ENCODE measurements at places on chromosomes 1 and 21.
A peak's percentile ranks its signal among the peaks of the same experiment; 100 is the strongest.

GRCh38 chr1:30852026-30852425 lies 56.5 kb downstream of the SDC3 start:
- no peak for DNase-seq

DNA sequence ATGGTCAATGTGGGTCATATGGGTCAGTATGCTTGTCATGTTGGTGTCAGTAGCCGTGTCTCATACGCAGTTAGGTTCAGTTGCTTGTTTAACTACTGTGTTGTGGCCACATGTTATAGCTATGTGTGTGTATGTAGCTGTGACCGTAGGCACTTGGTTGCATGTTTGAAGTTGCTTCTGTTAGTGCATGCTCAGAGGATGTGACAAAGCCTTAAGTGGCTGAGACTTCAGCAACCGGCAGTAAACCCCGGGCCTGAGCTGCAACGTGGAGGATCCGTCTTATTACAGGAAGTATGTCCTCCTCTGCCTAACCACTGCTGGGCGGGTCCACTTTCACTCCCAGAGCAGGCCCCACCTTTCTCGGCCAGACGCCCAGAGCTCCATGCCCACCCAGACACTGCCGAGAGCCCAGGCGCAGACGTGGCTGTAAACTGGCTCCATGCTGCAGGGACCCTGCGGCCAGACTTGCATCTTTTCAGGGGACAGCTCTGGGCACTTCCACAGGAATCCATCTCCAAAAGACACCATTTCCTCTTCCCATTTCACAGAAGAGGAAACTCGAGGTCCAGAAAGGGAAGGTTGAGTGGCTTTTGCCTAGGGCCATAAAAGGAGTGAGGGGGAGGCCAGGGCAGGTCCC lies 2.2 kb downstream of the TCEA3 start:
- no peak for DNase-seq

DNA sequence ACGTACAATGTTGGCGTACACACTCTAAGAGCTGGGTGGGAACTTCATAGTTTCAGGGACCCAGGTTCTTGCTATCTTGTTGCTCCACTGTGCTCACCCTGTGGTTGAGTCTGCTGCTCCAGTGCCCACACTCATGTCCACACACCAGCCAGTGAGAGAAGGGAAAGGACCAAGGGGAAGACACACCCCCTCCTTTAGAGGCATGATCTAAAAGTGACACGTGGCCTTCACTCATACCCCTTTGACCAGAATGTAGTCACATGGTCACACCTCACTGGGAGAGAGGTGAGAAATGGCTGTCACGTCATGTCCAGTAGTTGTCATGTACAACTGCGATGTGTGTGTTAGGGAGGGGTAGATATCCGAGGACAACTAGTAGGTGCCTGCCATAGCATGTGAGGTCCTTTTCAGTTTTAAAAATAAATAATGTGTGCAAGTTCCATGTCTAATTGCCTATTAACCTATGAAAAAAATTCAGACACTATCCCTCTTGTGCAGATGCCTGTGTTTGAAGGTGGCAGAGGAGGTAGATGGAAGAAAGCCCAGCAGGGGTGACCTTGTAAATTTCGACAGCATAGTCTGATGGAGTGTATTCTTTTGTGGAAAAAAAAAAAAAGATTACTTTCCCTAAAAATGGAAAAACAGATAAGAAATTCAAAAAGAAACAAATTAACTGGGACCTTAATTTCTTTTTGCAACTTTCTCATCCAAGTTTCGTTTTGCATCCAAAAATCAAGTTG lies 149.6 kb downstream of the C1orf21 start:
- no peak for DNase-seq

- DNase-seq, result no peak
Measured at GRCh38 chr1:243596431-243597062, 253.5 kb downstream of the AKT3 start.

GRCh38 chr1:76595024-76595423 lies 272.3 kb upstream of the ST6GALNAC5 start:
- no peak for DNase-seq

DNA sequence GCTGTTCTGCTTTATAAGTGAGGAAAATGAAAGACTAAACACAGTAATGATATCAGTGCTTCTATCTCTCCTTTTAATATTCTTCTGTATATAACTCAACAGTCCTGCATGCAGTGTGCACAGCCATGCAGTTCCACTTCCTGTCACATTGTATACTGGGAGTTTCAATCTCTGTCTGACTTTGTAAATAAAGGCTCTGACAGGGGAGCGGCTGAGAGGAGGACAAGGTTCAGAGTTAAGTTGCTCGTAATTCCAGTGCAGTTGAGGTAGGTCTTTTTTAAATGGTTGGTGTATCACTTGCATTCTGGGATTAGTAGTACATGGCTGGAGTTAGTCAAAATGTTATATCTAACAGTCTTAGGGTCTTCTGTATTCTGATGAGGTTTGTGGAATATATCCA lies 264.5 kb downstream of the OLFM3 start:
- no peak for DNase-seq

GRCh38 chr21:22575165-22575584 lies 1577.0 kb downstream of the NCAM2 start:
- no peak for DNase-seq

GRCh38 chr1:203858055-203858454 lies 3.3 kb upstream of the SNRPE start:
- DNase-seq, result no peak

DNA sequence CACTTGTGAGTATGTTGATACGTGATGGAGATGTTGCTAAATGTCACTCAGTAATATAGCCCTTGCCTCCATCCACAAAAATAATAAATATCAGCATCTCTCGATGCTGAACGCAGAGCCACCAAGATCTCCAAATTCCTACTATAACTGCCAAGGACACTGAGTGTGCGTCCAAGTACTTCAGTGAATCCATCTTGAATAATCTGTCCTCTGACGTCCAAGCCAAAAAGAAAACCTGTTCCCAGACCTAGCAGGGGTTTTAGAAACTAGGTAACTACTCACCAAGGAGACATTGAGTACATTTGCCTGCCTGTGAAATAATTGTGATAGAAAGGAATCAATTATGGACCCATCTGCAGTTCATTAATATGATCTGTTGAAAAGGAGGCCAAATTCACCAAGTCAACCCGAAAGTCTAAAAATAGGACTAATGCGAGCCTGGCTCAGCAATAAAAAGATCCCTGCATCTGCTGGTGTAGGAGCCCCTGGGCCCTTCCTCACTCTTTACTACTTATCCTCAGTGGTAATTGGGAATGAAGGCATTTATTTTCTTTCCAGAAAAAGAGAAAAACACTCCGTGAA lies 226.9 kb upstream of the IRF2BP2 start:
- no peak for DNase-seq

- no peak for DNase-seq
Measured at GRCh38 chr1:162629651-162630050, 2.6 kb upstream of the DDR2 start.

- DNase-seq, result peak; percentile 9
Measured at GRCh38 chr21:41610042-41610839, 102.3 kb upstream of the TMPRSS2 start.

- DNase-seq, result no peak
Measured at GRCh38 chr1:32888134-32888533, 1.8 kb downstream of the HPCA start.
